A172 (cell line): ENCODE measurements at places on chromosomes 3 and 15. TPM values are rescaled to one million over a fixed set of nuclear protein-coding genes. Genes with fewer than 3 reads are reported as not detected.

The CCR4 gene
- not detected in 2 replicates for total RNA-seq

DNA sequence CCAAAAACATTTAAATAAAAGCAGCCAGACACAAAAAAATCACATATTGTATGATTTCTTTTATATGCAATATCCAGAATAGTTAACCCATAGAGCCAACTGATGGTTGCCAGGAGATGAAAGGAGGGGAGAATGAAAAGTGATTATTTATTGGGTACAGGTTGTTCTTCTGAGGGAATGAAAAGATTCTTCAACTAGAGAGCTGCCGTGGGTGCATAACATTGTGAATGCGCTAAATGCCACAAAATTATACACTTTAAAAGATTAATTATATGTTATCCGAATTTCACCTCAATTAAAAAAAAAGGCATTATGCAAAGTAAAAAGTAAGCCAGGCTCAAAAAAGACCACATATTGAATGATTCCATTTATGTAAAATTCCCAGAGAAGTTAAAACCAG is 36.1 kb downstream of the PRKAR2A start:
- no peak for DNase-seq

DNA sequence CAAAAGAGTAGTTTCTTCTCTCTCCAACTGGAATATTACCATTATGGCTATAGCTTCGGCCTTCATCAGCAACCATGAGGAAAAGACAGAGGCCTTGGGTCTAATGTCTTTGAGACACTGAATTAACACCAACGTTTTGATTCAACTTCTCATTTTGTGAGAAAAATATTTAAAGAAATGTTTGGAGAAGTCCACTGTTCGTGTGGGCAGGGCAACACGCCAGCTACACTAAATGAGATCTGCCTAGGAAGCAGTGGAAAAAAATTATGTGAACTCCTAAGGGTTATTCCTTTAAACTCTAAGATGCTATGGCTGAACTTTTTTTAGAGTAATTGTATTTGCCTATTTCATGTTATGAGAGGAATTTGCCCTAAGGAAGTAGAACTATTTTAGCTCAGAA is 41.8 kb downstream of the NCEH1 start:
- DNase-seq: no peak

DNA sequence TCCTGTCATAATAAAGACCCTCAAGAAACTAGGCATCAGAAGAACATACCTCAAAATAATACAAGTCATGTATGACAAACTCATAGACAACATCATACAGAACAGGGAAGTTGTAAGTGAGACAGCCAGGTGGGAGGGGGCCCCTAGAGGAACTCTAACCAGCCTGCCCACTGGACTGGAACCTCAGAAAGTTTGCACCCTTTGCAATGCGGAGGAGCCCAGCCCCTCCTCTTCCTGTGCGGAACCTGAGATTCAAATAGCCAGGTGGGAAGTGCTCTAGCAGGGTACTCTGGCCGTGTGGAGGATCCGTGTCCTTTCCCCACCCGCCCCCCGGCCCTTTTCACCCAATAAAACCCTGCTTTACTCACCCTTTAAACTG is 387.0 kb upstream of the CBLB start:
- DNase-seq: no peak

GRCh38 chr3:149480326-149481017 is 6.0 kb downstream of the TM4SF4 start:
- peak; percentile 89 for DNase-seq

- peak; percentile 69 for DNase-seq
Observed at GRCh38 chr3:115581362-115582135, 41.8 kb upstream of the GAP43 start.

- DNase-seq: peak; percentile 58
Observed at GRCh38 chr3:17894434-17895060, 152.1 kb upstream of the TBC1D5 start.

- DNase-seq: peak; percentile 13
Observed at GRCh38 chr3:171000281-171000680, 26.2 kb downstream of the SLC2A2 start.

DNA sequence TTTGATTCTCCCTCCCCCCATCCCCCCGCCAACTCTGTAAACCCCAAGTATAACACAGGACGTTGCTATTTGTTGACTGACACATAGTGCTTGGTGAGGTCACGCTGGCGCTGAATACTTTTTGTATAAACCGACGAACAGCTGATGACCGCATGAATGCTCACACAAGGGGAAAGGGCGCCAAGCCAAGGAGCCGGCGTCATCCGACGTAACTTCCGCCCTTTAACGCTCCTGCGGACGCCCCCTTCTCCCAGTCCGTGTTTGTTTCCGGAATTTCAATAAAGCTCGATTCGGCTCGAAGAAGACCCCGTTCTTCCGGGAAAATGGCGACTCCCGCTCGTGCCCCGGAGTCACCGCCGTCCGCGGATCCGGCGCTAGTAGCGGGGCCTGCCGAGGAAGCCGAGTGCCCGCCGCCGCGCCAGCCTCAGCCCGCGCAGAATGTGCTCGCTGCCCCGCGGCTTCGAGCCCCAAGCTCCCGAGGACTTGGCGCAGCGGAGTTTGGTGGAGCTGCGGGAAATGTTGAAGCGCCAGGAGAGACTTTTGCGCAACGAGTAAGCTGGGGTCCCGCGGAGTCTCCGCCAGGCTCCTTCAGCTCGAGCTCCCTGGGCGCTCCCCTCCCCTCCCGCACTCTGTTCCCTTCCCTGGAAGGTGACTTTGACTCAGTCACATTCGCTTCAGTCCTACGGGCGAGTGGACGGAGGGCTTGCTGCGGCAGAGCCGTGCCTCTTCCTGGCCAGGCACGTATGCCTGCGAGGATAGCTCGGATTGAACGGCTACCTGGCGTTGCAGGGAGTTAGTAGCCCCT is at the start of gene POLR2M:
Gene POLR2M (plus strand): TSS at position 310 of the 805 bp plus-strand sequence. CDS start 129 bp downstream, at position 439.
- peak; percentile 96 for DNase-seq

GRCh38 chr3:13294442-13295351 is 125.4 kb downstream of the NUP210 start:
- no peak for DNase-seq

DNA sequence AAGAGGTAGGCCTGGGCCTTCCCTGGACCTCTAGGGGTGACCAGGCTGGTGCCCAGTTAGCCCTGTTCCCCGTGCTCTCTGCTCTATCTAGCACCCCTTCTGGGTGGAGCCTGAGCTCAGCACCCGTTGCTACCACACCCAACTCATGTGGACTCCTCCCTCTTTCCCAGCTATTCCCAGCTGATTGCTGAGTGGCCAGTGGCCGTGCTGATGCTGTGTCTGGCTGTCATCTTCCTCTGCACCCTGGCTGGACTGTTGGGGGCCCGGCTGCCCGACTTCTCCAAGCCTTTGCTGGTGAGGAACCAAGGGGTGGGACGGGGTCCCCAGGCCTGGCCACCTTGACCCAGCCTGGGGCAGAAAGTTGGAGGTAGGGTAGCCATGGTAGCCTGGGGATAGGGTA is 6.2 kb downstream of the DISP2 start:
- no peak for DNase-seq

- no peak for DNase-seq
Observed at GRCh38 chr3:49700453-49701128, 11.2 kb downstream of the RNF123 start.
